ENCODE measurements at places on chromosomes 4 and X.
A peak's percentile ranks its signal among the peaks of the same experiment; 100 is the strongest.

GRCh38 chr4:158786121-158786601 is 17.3 kb downstream of the FNIP2 start:
- no peak for DNase-seq

GRCh38 chr4:152626790-152627189 is 53.0 kb downstream of the TMEM154 start:
- no peak for DNase-seq

- DNase-seq: no peak
Observed at GRCh38 chr4:14196131-14196530, 568.6 kb upstream of the BOD1L1 start.

DNA sequence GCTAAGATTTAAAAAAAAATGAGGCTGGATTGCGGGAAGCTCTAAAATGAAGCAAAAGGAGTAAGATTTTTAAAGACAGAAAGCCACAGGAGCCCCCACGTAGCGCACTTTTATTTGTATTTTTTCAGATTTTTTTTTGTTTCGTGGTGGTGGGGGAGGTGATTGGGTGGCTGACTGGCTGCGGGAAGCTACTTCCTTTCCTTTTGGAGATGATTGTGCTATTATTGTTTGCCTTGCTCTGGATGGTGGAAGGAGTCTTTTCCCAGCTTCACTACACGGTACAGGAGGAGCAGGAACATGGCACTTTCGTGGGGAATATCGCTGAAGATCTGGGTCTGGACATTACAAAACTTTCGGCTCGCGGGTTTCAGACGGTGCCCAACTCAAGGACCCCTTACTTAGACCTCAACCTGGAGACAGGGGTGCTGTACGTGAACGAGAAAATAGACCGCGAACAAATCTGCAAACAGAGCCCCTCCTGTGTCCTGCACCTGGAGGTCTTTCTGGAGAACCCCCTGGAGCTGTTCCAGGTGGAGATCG is 908 bp downstream of the PCDH10 start:
- no peak for DNase-seq

GRCh38 chr4:118077767-118078105 is 43.5 kb downstream of the NDST3 start:
- DNase-seq: no peak

DNA sequence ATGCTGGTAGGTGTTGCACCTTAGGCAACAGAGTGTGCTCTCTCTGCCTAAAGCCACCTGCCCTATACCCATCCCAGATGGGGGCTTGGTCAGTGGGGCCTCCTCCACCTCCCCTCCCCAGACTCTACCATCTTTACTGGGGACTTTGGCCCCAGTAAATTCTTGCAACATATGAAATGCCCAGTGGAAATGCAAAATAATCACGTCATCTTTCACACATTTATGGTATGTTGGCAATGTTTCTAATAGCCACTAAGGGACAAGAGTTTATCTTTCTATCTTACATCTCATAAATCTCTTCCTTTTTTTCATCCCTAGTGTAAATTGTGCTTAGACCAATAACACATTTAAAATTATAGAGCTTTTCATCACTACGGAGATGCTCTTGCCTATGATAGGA is 103.0 kb upstream of the MAML3 start:
- no peak for DNase-seq

- no peak for DNase-seq
Observed at GRCh38 chr4:14659286-14659685, 343.0 kb upstream of the CPEB2 start.

DNA sequence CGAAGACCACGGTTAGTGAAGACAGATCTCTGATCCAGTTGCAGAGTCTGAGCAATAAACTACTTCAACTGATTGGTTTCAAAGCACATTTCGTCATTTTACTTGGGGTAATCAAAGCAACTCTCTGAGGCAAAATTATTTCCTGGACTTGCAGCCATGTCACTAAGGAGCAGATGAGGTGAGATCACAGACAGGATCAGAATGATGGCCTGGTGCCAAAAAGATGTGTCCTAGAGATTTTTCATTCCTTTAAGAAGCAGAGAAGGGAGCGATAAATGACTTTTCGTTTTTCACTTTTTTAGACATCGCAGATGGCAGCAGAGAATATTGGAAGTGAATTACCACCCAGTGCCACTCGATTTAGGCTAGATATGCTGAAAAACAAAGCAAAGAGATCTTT is 83.9 kb downstream of the PTTG2 start:
- DNase-seq: no peak

DNA sequence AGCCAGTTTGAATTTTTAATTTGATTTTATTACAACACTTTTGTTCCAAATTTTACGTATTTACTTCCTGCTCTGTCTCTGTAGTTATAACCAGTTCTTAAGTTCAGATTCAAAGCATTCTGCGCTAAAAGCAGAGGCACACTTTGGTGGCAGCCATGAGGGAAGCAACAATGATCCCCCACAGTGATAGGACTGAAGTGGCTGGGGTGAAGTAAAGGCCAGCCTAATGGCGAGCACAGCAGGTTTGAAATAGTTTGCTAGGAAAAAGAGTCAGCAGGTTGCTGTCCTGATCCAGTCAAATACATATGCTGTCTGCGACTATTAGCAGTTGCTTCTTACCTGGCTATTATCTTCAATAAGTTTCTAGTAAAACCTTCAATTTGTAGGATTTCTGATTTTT is 176.3 kb downstream of the RPA4 start:
- no peak for DNase-seq

DNA sequence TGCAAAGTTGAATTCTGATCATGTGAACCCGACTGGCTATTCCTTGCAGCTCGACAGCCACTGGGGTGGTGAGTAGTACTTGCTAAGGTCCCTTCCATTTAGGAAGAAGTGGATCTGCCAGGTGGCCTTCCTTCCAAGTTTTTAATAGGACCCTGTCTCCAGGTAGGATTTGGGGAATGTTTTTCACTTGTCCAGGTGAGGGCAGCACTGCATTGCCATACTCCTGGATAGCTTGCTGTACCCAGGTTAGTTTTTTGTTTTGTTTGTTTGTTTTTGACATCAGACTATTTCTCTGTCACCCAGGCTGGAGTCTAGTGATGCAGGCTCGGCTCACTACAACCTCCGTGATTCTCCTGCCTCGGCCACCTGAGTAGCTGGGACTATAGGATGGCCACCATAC is 29.8 kb downstream of the SAGE1 start:
- DNase-seq: no peak

DNA sequence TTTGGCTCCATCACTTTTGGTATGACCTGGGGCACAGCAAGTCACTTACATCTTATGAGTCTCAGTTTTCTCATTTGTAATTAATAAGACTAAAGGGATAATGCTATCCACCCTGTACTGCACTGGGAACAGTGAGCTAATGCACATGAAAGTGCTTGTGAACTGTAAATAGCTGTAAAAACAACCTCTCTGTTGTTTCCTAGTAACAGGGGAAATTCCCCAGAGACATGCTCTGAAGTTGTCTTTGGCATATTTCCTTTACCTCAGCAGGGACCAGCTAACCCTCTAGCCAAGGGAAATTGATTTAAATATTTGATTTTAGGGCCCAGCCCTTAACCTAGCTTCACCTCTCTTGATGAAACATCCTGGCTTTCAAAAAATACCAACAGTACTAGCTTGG is 6.1 kb upstream of the CYSLTR1 start:
- no peak for DNase-seq

DNA sequence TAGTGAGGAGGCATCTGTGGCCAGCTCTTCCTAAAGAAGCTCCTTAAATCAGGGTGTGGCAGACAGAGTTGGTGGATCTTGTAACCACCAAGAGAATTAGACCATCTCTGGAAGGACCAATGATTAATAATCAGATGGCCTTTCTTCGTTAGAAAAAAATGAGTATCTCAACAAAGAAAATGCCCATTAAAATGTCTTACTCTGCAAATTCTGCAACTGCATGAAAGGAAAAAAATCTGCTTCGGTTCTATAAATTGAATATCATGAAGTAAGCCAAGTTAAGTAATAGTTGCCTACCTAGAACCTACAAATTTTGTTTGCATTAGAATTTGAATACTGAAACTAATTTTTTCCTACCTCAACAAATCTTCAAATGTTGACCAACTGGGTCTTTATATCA is 4.2 kb upstream of the DCLK2 start:
- DNase-seq: no peak

DNA sequence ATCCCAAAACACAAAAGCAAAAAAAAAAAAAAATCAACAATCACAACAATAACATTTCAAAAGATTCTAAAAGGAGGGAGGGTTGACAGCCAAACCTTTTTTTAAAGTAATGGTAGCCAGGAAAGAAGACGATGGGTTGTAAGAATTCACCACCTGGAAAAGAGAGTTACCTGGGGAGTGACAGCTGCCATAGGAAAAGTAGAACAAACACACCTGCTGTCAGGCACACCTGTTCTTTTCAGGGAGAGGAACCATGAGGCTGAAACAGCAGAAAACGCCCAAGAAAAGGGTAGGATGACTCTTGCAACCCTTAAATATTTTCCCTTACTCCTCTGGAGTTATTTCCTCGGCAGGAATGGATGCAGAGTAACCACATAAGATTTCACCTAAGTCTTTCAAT is 388.4 kb upstream of the TEX13C start:
- DNase-seq: no peak

- DNase-seq: no peak
Observed at GRCh38 chr4:114997576-114998247, 115.7 kb downstream of the NDST4 start.

GRCh38 chrX:35868501-35868900 is 51.0 kb upstream of the CFAP47 start:
- no peak for DNase-seq

DNA sequence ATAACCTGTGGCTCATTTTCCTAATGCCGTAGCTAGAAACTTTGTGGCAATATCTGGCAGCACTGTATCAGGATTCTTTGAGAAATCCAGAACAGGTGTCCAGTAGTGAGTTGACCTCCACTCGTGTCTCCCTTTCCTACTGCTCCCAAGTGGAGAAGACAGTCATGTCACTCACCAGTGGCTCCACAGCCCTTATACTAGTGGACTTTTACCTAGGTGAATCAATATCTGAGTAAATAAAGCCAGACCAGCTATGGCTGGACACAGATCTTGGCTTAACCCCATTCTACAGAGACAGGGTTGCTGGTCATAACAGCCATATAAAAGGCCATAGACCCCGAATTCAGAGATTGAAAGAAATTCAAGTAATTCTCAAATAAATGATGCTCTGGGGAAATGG is 46.5 kb upstream of the SHROOM4 start:
- DNase-seq: no peak

DNA sequence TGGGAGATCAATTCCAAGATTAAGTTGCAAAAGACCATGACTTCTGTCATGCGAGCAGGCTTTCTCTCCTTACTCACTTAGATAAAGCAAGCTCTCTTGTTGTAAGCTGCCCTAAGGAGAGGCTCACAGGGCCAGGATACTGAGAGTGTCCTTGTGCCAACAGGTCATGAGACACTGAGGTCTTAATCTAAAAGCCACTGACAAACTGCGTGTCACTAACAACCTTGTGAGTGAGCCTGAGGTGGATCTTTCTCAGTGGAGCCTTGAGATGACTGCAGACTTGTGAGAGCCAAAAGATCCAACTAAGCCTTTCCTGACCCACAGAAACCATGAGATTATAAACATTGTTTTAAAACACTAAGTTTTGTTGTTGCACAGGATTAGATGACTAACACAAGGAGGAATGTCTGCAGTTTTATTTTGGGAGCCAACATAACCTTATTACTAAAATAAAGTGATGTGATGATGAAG is 170.5 kb downstream of the SLC39A8 start:
- no peak for DNase-seq

DNA sequence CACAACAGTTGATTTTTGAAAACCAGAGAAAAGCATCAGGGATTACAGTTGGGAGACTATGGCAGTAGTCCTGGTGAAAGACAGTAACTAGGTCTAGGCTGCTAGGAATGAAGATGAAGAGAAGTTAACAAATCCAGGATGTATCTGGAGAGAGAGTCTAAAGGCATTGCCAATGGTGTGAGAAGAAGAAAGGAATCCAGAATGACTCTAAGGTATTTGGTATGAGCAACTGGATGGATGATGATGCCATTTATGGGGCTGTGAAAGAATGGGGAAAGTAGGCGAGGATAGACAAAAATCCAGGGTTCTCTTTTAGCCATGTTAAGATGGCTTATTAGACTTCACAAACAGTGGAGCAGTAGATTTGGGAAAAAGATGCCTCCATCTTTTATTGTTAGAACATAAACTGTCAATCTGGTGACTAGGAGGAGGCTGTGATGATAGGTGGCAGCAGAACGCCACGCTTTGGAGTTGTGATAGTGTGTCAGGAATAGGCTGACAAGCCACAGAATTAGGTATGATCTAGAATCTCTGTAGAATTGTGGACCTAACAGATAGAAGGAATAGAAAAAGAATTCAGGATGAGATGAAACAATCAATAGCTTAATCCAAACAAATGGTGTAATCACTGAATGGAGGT is 27.3 kb upstream of the JADE1 start:
- DNase-seq: peak; percentile 16

GRCh38 chr4:151991001-151991883 is 230.4 kb upstream of the GATB start:
- no peak for DNase-seq

- DNase-seq: no peak
Observed at GRCh38 chrX:29432534-29432933, 782.8 kb upstream of the MAGEB2 start.

GRCh38 chr4:57446266-57446665 is 336.1 kb upstream of the IGFBP7 start:
- DNase-seq: no peak

DNA sequence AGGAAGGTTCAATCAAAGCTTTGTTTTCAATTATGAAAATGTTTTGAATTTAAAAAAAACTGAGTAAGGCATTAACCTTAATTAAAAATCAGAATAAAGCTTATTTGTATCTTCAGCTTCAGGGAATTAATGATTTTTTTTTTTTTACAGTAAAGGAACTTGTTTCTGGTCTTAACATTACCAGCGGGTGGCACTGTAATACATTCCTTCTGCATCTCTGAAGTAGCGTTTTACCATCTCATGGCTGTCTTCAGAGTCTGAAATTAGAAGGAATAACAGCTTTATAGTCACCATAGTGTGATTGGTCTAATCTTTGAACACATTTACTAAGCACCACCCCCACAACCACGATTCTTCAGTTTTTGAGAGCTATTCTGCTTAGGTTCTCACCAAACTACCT is 102.6 kb downstream of the IL1RAPL2 start:
- DNase-seq: no peak

- no peak for DNase-seq
Observed at GRCh38 chr4:5964030-5964429, 54.2 kb downstream of the C4orf50 start.

DNA sequence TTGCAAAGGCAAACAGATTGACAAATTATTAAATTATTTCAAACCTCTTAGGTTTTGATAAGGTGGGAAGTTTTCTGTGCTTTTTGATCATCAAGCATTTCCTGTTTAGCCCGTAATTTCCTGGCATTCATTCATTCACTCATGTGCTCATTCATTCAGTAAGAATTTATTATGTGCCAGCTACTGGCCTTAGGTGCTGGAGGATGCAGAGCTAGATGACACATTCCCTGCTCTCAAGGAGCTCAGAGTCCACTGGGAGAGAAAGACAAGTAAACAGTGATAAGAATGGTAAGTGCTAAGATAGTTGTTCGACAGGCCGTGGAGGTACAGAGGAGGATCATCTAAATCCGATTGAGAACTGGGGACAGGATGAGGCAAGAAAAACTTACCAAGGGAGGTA is 153.0 kb downstream of the DCTD start:
- DNase-seq: no peak

GRCh38 chrX:76971393-76972376 is 475.5 kb upstream of the FGF16 start:
- no peak for DNase-seq

All from stimulated activated CD4-positive, alpha-beta T cell treated with anti-CD3 and anti-CD28 coated beads, TNF-alpha, amount 100 ng/mL, for 4 hours (primary cell).